Bronchial epithelial cell (primary cell): ENCODE measurements at places on chromosomes 3 and 15. TPM values are rescaled to one million over a fixed set of nuclear protein-coding genes. Genes with fewer than 3 reads are reported as not detected.

DNA sequence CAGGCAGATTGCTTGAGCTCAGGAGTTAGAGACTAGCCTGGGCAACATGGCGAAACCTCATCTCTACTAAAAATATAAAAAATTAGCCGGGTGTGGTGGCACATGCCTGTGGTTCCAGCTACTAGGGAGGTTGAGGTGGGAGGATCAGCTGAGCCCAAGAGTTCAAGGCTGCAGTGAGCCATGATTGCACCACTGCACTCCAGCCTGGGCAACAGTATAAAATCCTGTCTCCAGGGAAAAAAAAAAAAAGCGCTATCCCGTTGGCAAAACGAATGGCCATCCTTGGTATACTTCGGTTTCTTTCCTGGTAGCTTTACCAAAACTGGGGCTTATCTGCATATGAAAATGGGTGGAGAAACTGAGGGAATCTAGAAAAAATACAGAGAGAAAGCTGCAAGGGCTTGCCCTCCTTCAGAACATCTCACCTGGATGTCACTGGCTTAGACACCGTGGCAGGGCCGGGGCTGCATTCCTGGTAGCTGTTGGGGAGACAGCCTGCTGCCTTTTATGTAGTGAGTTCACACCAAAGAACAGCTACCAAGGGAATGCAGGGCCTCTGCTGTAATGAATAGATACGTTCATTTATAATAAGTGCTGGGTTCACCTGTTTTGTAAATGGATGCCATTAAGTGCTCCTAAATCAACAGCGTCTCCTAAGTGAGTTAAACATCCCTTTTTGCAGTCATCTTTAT is 96.0 kb downstream of the IQSEC1 start:
- no peak for DNase-seq

DNA sequence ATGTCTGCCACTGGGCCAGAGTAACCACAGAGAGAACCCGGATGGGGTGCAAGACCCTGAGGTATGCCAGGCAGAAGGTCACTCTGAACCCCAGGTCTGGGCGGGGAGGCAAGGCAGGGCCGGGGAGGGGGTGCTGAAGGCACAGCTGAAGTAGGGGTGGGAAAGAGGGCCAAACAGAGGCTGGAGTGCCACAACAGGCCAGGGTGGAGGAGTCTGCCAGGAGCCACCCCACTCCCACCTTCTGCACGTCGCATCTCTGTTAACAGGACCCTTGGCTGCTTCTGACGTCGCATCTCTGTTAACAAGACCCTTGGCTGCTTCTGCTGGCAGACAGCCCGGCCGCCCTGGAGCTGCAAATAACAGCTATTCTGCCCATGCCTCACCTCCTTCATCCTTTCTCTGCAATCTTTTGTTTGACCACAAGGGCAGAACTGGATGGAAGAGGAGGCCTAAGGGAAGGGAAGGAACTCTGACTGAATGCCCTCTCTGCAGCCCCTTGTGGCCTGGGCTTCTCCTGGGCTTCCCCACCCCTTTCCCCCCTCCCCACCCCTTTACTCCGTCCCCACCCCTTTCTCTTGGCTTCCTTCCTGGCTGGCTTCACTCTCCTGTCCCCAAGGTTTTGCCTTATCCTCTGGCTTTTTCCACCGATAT is 20.6 kb upstream of the FBLN2 start:
- no peak for DNase-seq

- DNase-seq: peak; percentile 80
Observed at GRCh38 chr3:142866841-142867631, 21.8 kb downstream of the PCOLCE2 start.

DNA sequence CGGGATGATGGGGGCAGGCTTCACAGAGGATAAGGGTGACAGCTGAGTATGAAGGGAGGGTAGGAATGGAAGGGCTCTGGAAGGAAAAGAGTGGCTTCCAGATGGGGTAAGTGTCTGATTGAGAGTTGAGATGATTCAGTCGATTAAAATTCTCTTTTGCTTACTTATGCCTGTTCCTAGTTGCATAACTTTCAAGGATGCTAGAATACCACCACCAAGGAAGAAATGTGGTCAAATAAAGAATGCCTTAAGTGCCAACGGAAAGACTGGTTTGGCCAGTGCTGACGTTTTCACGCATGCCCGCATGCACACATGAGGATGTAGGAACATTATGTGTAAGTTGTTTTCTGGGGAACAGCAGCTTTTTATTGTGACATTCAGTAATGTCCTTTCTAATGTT is 263.4 kb upstream of the WNT5A start:
- DNase-seq: peak; percentile 98

GABRR3 gene
- not detected in 2 replicates for total RNA-seq
